ENCODE measurements at places on chromosomes 12 and 14. TPM values are rescaled to one million over a fixed set of nuclear protein-coding genes. Genes with fewer than 3 reads are reported as not detected.

Gene WSCD2
- 2.8 TPM for polyA plus RNA-seq

Gene GCH1
- 12.9 TPM for polyA plus RNA-seq

Gene KERA
- polyA plus RNA-seq = not detected

Gene BDKRB1
- polyA plus RNA-seq = not detected

Gene CCDC196
- not detected for polyA plus RNA-seq

Gene MIS18BP1
- polyA plus RNA-seq = 95.3 TPM

Gene PFDN5
- polyA plus RNA-seq = 1,442 TPM

Gene NANOG
- polyA plus RNA-seq = not detected

Gene OR4N5
- not detected for polyA plus RNA-seq

All from IgD-negative memory B cell (primary cell).